ENCODE measurements at places on chromosomes 1 and 21. TPM values are rescaled to one million over a fixed set of nuclear protein-coding genes. Genes with fewer than 3 reads are reported as not detected.

- no peaks in the 10 kb centered on the region for H3K36me3 ChIP-seq
- H3K27me3 ChIP-seq = peaks cover 1% of the 10 kb centered on the region
- DNase-seq = peak; percentile 37
Measured at GRCh38 chr1:232880354-232880753, 70.1 kb upstream of the NTPCR start.

GRCh38 chr1:162133566-162133965 is 64.1 kb downstream of the NOS1AP start:
- no peak for DNase-seq
- no peak overlapping the region for H3K27ac ChIP-seq
- no peak overlapping the region for H3K4me3 ChIP-seq
- no peaks in the 10 kb centered on the region for H3K4me1 ChIP-seq
- H3K27me3 ChIP-seq = peaks cover 20% of the 10 kb centered on the region

- peaks cover 24% of the 10 kb centered on the region for H3K36me3 ChIP-seq
- H3K27me3 ChIP-seq = no peaks in the 10 kb centered on the region
- no peaks in the 10 kb centered on the region for H3K4me1 ChIP-seq
- no peak overlapping the region for H3K27ac ChIP-seq
Measured at GRCh38 chr1:100483230-100483629, 54.7 kb upstream of the GPR88 start.

DNA sequence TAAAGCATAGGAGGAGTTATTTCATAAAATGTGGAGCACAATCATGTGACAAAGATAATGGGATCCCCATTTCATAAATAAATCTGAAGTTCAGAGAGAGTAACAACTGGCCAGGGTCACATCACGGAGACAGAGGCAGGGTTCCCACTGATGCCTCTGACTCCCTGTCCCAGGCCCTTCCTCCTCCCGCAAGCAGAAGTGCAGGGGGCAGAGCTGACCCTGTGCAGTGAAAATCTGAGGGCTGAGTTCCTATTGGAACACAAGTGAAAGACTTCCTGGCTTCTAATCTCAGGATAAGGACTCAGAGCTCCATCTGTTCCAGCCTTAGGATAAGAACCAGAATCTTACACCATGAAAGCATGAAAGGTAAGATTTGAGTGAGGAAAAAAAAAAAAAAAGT is 22.0 kb downstream of the SELL start:
- peaks cover 41% of the 10 kb centered on the region for H3K36me3 ChIP-seq
- H3K27ac ChIP-seq = no peak overlapping the region
- DNase-seq = no peak

Gene NTNG1
- 0.96 TPM for total RNA-seq

GRCh38 chr1:247748041-247748440 is at the start of gene OR14A2:
Gene OR14A2, minus strand, starts transcription at chr1:247748141.
- no peaks in the 10 kb centered on the region for H3K36me3 ChIP-seq
- H3K4me3 ChIP-seq = no peak within 1 kb of the TSS
- H3K4me1 ChIP-seq = no peaks in the 10 kb centered on the region
- DNase-seq = no peak
- no peak within 1 kb of the TSS for H3K27ac ChIP-seq

Gene AVPR1B
- total RNA-seq = not detected

Measured in activated CD8-positive, alpha-beta T cell treated with anti-CD3 and anti-CD28 coated beads for 36 hours (primary cell).